ENCODE measurements at places on chromosomes 3 and 15. TPM values are rescaled to one million over a fixed set of nuclear protein-coding genes. Genes with fewer than 3 reads are reported as not detected.

The SMCO1 gene
- not detected for total RNA-seq

The ANKDD1A gene
- 3.2 TPM for total RNA-seq

GRCh38 chr3:71486831-71487230 is 96.7 kb downstream of the FOXP1 start:
- DNase-seq = no peak

DNA sequence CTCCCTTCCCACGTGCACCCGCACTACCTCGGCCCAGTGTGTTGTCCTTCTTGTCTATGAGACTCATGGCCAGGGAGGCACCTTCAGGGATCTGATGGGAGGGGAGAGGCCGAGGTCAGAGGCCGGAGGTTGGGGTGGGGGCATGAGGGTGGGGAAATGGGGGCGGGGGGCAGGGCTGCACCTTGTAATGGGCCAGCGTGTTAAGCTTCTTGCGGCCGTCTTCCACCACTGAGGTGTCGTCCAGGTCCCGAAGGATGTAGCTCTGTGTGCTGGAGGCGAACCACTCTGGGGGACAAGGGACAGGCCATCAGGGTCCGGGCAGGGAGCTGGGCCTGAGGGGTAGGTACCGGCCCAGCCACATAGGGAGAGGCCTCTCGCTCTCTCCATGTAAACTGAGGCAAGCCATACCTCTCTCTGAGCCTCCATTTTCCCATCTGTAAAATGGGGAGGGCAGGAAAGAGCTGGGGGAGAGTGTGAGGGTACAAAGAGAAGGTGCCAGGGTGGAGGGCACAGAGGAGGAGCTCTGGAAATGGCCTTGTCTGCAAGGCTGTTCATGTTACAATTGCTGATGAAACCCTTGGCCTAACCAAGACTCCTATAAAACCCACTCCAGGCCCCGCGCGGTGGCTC is 18.8 kb downstream of the H1-8 start:
- no peak for DNase-seq

- no peak for DNase-seq
These were observed 141.5 kb downstream of the DUT start for GRCh38 chr15:48472756-48473155.

Measured in type B pancreatic cell (in vitro differentiated cells).